Dorsolateral prefrontal cortex (tissue), 122 donors: ENCODE measurements at places on chromosomes 13 and 19.

DNA sequence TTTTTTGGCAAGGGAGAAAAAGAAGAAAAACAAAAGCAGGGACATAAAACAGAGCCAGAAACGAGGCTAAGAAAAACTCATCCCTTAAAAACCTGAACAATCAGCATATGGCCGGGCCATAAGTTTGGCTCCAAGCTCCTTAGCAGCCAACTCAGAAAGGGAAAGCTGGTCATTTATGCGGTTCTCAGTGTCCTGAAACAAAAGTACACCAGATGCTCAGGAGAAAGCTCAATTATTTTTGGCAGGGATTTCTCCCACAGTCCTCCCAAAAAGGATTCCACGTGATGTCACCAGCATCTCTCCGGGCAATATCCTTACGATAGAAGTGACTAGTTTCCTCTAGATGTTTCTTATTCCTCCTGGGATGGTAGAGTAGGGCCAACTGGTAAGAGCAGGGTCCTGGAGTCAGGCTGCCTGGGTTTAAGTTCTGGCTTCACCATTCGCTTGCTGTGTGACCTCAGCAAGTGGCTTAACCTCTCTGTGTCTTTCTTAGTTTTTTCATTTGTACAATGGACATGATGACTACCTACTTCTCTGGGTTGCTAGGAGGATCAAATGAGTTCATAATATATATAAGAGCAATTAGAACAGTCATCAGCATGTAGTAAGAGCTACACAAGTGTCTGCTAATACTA, 34.0 kb downstream of the PIN1 start:
- DNase-seq = no peak

- DNase-seq = no peak
These were observed 17.7 kb downstream of the CEACAM8 start for GRCh38 chr19:42577016-42577415.

DNA sequence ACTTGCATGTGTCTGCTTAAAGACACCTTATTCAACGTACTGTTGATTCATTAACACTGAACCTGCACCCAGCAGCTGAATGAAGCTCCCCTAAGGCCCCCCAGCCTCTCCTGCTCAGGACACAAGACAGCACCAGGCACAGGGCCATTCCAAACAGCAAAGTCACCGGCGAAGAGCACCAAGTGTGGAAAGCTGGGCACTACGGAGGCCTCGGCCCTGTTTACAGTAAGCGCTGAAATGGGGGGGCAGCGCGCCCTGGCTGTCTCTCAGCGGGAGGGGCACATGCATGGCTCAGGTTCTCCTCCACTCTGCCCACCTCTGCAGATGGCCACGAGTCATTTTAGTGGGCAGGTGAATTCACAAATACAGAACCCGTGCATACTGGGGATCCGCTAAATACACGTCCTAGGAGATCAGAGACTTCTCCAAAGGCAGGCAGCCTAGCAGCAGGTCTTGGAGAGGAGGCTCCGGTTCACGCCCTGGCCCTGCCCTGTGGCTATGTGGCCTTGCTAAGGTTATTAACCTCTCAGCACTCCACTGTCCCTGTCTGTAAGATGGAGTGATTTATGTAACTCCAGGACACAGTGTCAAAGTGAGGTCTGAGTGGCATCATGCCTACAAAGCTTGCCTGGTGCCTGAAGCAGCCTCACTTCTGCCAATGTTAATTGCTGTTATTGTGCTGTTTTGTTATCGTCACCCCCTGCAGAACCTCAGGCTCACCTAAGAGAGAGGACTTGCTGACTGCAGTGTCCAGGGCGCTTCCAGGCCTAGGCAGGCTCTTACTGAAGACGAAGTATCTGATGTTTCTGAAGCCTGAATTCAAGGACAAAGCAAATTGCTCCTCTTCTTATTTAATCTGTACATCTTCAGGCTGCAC, 207.4 kb upstream of the SOX1 start:
- DNase-seq = no peak

- no peak for DNase-seq
These were observed at the start of gene GRIN3B for GRCh38 chr19:1000095-1000494. TSS of gene GRIN3B (plus strand) at chr19:1000419. CDS start at chr19:1000438, 19 bp downstream.

DNA sequence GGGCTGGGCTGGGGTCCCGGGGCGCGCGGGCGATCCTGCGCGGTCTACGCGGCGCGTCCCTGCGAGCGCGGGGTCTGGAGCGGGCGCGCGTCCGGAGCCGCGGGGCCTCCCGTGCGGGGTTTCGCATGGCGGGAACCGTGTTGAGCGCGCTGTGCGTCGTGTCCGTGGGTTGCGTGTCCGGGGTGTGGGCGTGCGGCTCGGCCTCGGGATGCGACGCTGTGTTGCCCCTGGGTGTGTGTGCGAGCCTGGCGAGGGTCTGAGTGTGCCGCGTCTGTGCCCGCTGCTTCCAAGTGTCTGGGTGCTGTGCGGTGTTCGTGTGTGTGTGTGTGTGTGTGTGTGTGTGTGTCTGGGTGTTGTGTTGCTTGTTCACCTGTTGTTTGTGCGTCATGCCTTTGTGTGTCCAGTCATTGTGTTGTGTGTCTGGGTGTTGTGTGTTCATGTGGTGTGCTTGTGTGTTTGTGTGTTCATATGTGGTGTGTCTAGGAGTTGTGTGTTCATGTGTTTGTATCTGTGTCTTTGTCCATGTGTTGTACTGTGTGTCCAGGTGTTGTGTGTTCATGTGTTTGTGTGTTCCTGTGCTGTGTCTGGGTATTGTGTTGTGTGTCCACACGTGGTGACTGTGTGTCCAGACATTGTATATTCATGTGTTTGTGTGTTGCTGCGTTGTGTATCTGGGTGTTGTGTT, 552 bp downstream of the PLK5 start:
- no peak for DNase-seq

DNA sequence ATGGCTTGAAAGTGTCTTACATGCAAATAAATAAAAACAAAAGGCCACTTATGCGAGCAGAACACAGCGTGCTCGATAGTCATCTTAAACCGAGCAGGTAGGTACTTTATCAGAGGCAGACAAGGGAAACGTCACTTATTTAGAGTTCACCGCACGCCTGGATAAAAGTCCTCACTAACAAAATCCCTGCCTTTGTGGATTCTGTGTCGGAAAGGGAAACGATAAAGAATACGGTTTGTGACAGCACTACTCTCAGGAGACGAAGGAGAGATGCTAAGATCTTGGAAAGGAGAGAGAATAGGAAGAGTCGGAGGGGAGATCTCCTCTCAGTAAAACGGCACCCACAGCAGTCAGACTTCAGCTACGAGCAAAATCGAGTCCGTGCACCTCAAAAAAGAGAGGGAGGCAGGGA, 581 bp downstream of the RCBTB1 start:
- no peak for DNase-seq

DNA sequence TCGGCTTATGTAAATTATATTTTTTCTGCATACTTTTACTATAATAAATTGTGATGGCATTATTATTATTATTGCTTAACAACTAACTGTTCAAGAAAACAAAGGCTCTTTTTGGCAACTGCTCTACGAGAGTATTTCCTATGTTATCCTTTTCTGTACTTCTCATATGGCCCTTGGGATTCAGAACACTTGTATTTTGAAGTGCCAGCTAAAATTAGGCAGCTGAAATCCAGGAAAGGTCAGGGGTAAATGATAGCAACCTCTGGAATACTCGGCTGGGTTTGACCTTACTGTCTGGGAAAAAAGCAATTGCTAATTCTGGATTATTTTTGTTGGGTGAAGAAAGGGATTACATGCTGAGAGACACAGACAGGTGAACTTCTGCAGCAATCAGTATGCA, 23.9 kb downstream of the EDNRB start:
- no peak for DNase-seq

DNA sequence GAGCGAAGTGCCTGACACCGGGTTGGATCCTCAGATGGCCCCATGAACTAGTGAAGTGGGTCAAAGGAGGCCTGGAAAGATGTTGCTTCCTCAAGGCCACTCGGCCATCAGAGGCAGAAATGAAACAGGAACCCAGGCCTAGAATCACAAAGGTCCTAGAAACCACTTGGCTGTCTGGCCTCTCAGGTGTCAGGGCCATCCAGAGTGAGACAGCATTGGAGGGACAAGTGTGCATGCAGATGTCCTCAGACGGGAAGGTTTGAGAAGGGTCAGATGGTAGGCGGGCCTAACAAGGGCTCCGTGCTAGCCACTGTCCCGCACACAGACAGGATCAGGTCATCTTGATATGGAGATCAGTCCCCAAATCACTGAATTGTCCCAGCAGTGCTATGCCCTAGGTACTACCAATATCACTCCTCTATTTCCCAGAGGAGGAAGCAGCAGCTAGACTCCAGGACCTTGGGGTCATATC, 14.3 kb downstream of the CCDC97 start:
- no peak for DNase-seq

- no peak for DNase-seq
These were observed 31.3 kb upstream of the EHD2 start for GRCh38 chr19:47681936-47682335.

DNA sequence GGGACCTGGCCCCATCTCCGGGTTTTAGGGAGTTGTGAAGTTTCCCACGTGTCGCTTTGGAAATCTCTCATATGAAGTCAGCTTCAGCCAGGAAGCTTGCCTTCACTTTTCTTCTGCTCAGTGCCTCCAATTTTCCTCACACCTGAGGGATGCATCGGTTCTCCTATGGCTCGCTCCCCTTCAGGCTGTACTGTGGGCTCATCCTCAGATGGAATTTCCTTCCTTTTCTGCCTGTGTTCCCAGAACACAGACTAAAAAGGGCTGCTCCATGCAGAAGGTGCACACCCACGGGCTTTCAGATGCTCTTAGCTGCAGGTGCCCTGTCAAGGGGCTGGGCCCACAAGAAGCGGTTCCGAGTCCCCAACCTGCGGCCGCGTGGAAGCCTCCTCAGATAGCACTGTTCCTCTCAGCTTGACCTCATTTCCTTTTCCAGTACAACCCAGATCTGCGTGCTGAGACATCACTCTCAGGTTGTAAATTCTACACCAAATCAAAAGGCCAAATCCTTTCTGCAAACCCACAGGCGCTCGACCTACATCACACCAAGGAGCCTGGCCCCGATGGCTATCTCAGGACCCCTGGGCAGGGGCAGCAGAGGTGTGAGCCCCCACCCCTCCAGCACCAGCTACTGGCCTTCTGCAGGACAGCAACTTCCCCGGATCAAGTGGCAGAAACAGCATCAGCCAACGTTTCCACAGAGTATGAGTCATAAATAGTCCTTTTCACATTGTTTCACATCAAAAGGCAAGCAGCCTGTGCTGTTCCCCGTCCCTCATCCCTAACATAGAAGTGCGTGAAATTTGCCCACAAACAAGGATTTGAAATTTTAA, 275.9 kb downstream of the ZNF536 start:
- DNase-seq = no peak

DNA sequence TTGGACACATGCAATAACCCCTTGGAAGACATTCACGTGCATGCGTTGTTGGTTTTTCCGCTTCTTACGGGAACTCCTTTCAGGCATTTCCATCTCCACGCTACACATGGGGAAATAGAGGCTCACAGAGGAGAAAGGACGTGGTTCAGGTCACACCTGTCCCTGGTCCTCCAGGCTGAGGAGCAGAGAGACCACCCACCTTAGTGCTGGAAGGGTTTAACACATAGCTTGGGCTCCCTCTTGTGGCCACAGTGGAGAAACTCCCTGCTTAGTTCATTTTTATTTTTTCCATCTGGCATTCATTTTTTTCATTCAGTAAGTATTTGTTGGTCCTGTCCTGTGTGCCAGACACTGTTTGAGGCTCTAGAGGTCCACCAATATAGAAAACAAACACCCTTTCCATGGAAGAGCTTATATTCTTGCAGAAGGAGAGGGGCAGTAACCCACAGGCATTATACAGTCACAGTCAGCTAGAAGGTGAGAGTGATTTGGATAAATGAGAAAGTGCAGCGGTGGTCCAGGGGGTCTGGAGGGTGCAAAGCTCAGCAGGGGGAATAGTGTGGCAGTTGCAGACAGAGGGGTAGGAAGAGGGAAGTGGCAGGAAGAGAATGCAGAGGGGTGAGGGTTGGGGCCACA, 24.2 kb upstream of the TTYH1 start:
- DNase-seq = peak; percentile 23

DNA sequence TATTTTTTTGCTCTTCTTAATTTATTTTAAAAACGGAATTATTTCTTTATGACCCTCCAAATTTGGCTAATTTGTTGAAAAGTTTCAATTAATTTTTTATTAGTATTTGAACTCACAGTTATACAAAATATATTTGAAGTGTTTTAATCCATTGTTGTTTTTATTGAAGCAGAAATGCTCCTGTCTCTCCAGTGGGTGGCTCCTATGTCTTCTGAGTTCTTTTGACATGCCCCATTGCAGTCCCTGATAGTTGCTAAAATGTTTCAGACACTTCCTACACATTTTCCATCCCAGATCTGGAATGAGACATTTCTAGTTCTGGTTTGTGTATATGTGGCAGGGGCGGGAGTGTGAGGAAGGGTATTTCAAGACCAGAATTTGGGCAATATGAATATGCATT, 579.4 kb upstream of the PRR20A start:
- DNase-seq = no peak

GRCh38 chr19:39253374-39254149, 4.9 kb upstream of the IFNL4 start:
- DNase-seq = no peak

GRCh38 chr13:93235258-93236015, 8.8 kb downstream of the GPC6 start:
- DNase-seq = no peak

- no peak for DNase-seq
These were observed 1.7 kb upstream of the SMAD9 start for GRCh38 chr13:36921631-36922301.

- no peak for DNase-seq
These were observed 24.3 kb downstream of the DZIP1 start for GRCh38 chr13:95620030-95620824.

- DNase-seq = peak; percentile 10
These were observed 507 bp downstream of the ALG5 start for GRCh38 chr13:36998624-36999041.

DNA sequence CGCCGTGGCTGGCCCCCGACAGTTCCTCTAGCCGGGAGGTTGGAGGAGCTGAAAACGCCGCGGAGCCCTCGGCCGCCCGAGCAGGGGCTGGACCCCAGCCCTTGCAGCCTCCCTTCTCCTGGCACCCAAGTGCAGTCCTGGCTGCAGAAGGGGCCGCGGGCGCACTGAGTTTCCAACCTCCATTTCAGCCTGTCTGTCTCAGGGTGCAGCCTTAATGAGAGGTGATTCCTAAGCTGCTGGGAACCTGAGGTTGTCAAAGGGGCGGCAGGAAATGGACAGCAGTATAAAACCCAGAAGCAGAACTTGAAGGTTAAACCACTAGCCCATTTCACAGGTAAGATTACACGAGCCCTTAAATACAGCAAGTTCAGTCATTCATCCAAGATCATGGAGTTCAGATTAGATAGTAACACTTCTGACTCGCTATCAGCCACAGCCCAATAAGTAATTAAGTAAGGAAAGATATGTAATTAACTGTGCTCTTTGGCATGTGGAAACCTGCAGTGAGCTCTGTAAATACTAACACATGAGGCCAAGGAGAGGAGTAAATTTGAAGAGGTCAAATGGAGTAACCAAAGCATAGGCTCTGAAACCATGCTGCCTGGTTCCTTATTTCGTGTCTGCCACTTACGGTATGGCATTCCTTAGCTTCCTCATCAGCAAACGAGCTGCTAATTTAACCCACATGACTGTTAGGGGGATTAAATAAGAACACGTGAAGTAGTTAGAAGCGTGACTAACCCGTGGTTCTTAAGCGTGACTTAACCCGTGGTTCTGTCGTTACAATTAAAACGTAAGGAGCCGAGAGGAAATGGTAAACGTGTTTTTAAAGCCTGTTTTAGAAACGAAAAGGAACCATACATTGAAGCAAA, 686 bp downstream of the SETDB2 start:
- DNase-seq = no peak
